ENCODE measurements at places on chromosomes 6 and 20.

- no peak for DNase-seq
Observed at GRCh38 chr6:17721671-17722070, 14.9 kb upstream of the NUP153 start.

DNA sequence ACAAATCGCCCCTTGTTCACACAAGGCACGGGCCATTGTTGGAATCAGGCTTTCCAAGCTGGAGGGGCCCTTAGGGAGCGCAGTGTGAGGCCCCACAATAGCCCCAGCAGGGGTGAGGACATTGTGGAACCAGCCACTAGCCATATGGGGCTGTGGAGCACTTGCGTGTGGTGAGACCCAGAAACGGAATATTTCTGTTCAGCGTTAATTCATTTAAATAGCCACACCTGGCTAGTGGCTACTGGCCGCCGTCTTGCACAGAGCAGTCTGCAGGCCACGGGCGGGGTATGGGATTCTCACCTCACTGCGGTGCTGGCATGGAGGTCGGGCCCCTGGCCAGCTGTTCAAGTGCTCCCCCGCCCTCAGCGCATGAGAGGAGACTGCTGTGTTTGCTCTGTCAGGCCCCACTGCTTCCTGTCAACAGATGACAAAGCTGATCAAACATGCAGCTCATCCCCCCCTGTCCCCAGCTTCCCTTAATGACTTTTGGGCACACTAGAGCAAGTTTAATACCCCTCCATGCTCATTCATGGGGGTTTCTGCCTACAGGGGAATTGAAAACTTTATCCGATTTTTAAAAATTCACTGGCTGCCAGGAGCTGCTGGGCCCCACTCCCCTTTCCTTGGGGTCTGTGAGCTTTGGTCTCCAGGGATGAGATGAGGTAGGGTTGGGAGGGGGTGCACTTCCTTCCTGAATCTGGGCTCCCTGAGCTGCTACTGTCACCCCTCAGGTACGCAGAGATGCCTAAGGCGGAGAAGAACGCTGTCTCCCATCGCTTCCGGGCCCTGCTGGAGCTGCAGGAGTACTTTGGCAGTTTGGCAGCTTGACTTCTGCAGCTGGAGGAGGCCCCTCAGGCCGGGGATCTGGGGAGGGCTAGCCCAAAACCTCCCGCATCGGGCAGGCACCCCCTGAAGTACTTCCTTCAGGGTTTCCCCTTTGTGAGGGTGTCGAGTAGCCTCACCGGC, 13.6 kb downstream of the ITPA start:
- no peak for DNase-seq

GRCh38 chr6:47349931-47350330, 40.2 kb upstream of the TNFRSF21 start:
- no peak for DNase-seq

GRCh38 chr6:6875818-6876470, 231.8 kb upstream of the RREB1 start:
- peak; percentile 71 for DNase-seq

DNA sequence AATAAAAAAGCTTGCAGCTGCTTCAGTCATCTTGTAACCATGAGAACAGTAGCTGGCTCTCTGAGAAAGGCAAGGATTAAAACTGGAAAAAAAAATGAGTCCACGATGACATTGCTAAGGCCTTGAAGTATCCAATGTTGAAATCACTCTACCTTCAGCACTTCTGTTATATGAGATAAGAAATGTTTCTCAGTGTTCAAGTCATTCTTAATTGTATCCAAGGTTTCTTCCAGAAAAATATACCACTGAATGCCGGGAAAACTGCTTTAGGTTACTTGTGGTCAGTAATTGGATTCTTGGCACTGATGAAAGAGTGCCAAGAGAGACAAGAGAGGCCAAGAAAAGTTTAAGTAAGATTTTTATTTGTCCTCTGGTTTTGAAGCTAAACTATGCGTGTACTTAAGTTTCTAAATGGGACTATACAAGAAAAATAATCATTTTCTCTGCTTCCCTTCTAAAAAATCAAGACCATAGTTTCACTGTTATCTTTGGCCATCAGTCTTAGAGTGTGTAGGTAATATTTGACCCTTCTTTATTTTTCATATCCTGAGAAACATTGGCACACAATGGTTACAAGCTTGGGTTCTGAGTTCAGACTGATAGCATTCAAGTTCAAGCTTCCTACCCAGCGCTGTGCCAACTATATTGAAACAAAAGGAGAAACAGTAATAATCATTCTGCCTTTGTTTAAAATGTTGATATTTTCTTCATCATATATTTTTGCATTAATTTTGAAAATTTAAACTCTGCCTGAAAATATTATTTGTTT, 84.6 kb downstream of the TRDN start:
- DNase-seq: no peak

DNA sequence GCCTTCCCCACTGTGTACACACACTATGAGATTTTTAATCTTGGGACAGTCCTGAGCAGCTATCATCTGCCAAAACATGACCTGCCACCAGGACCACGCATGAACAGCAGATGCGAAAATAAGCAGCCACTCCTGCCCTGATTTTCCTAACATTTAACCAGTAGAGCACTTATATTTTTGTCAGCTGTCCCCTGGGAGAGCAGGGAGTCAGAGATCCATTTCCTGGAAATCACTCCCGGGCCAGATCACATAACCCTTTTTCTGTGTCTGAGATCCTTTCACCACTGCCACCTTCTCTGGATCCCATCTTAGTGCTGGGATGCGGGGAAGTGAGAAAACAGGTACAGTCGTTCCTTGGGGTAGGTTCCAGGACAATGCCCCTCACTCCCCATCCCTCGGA, 5.7 kb downstream of the SDCBP2 start:
- DNase-seq: no peak

DNA sequence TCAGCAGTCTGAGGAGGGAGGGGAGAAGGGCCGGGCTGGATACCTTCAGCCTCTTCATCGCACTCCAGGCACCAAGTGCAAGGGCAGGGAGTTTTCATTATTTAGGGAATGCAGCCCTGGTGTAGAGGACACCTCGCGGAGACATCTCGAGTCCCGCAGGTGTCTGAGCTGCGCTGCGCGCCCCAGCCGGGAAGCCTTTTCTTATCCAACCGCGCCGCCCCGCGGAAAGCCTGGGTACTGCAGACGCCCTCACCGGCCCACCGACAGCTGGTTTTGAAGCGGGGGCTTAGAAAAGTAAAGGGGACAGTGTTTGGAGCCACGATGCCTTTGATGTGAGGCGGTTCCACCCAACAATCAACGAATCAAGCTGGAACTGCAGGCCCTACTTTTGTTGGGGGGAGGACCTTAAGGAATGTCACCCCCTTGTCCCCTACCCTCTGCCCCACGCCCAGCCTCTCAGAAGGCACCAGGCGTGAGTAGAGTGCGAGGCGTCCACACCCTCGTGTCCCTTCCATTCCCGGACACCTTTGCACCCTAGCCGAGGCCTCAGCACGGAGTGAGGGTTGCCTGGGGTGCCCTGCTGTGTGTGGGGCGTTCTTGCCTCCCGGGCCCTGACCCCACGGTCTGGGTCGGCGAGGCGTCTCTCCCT, 8.6 kb downstream of the NKX2-2 start:
- DNase-seq: peak; percentile 85

GRCh38 chr20:46122071-46122470, 4.0 kb downstream of the CD40 start:
- DNase-seq: peak; percentile 66

DNA sequence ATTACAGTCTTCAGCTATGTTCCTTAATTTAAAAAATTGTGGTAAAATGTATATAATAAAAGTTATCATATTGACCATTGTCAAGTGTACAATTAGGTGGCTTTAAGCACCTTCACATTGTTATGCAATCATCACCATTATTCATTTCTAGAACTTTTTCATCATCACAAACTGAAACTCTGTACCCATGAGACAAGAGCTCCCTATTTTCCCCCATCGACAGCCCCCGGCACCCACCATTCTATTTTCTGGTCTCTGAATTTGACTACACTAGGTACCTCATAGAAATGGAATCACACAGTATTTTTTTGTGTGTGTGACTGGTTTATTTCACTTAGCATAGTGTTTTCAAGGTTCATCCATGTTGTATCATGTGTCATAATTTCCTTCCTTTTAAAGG, 39.7 kb upstream of the FYN start:
- no peak for DNase-seq

DNA sequence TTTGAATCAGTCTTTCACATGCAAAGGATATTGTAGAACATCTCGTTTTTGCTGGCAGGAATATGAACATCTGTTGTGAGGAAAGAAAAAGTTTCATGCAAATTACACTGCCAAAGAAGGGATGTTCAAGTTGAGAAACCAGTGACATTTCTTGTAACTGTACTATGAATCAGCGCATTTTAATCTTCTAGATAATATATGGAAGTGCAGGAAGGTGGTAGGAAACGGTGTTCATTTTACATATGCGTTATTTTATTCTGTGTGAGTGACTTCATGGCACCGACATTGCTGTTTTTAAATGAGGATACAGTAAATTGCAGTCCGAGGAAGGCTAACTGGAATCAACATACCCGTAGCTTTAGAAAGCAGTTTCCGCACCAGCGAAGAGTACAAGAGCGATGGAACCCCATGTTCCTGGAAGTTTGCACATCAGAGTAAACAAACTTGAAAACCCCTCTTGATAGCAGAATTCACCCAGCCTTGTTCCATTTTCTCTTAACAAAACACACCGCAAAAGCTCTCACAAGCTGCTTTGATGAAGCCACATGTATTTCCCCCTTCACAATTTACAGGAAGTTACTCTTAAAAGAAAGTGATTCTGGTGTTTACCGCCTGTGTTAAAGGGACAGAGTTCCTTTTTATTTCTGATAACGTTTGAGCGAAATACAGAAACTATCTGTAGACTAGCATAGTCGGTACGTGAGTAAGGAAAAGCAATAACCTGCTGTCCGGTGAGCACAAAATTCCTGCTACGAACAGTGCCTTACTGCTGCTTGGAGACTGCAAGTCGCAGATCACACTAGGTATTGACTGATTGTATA, 11.5 kb downstream of the PRDM1 start:
- DNase-seq: no peak

DNA sequence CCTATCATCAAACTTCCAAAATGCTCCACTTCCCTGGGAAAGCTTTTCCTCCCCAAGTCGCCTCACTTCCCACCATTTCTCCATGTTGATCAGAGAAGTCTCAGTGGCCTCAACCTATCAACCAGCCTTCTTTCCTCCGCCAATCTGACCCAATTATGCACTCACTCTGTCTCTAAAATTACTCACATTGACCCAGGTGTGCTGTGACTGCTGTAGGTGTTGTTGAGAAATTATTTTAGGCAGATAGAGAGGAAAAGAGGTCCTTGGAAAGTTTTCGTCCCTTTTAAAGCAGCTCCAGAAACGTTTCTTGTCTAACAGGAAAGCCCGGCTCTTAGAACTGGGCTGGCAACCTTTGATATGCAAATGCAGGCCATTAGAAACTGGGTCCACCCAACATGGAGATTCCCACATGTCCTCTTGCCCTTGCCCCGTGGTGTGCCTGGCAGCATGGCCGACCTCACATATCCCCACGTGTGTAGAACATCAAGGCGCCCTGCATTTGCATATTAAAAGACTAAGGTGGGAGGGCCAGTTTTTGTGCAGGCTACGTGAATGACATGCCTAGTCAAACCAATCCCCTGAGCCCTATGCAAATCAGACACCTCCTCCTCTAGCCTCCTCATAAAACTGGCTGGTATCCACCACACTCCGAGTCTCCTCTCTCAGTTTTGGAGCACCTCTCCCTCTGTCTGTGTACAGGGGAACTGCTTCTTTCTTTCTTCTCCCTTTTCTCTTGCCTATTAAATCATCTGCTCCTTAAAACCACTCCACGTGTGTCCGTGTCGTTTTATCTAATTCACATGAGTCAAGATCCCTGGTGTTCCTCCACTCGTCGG, 12.9 kb downstream of the IPCEF1 start:
- no peak for DNase-seq

GRCh38 chr6:35360349-35361138, 18.2 kb downstream of the PPARD start:
- no peak for DNase-seq

- no peak for DNase-seq
Observed at GRCh38 chr6:131001945-131002660, 60.9 kb downstream of the EPB41L2 start.

DNA sequence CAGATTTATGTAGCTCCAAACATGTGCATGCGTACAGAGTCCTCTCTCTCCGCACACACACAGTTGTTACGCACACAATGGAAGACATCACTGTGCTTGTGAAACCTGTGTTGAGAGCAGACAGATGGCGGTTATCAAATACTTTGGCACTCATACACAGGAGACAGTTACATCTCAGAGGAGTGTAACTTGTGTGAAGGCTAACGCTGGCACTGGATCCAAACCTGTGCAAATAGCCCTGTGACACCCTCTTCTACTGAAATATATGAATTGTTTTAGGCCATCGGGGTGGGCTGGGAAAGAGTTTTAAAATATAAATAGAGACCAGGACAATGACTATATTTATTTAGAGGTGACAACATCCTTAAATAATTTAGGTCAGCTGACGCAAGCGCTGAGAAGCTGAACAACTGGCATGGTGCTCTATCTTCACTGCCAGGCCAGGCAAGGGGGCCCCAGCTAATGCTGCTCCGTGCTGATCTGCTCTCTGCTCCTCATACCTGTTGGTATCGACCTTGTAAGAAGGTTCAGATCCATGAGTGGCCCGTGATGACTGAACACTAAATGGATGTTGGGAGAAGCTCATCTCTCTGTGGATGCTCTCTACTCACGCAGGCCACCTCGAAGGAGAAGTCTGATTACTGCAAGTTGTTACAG, 69.4 kb downstream of the FOXC1 start:
- DNase-seq: no peak

GRCh38 chr6:27556406-27556805, 83.5 kb upstream of the ZNF184 start:
- no peak for DNase-seq

- no peak for DNase-seq
Observed at GRCh38 chr6:99195986-99196655, 153.4 kb downstream of the FAXC start.

DNA sequence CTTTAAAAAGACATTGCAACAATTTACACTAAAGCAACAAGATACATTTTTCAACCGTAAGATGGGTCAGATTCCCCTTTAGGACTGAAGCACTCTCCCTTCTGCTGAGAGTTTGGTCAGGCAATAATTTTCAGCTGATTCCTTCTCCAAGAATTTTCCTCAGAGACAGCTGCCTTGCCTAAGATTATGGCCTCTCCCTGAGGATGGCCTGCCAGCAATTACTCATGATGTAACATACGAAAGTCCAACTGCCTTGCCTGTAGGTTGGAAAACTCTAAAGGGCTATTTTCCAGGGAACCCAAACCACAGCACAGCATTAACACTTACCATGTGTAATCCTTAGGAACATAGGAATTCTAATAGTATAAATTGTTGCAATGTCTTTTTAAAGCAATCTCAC, 229.1 kb upstream of the FLRT3 start:
- DNase-seq: no peak

GRCh38 chr6:89082486-89082891, 1.9 kb downstream of the PNRC1 start:
- no peak for DNase-seq
